C1 segment of cervical spinal cord (tissue), 14 donors: ENCODE measurements at places on chromosomes 4 and X.

- no peak for DNase-seq
Observed at GRCh38 chrX:113412106-113412505, 571.5 kb upstream of the AMOT start.

DNA sequence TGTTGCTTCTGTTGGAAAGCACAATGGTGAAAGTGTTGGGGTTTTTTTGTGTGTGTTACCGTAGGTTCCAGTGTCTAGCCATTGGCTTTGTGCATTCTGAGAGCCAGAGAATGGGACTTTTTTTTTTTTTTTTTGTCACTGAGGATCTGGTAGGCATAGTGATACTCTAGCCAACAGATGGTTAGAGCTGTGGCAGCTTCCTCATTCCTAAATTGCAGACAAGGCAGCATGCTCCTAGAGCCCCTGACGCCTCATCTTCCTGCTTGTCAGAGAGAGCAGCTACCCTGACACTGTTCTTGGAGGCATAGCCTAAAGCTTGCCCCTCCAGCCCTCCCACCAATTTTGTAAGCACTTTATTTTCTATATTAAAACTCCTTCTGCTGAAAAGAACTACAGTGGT is 27.0 kb downstream of the ARHGEF9 start:
- DNase-seq, result no peak

DNA sequence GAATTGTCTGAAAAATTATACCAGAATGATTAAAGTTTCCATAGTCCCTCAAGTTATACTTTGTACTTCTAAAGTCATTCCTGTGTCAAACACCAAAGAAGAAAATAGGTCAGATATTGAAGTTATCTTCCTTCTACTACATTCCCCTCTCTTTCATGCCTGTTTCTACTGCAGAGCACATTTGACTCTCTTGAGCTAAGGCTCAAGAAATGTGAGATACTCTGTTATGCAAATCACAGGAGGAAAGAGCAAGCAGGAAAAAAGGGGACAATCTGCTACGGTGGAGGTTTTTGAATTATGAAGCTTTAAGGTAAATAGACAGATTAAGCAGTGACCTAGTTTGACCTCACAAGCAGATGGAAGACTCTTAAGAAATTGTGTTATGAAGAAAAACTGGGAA is 198.9 kb upstream of the LDB2 start:
- no peak for DNase-seq

- DNase-seq, result no peak
Observed at GRCh38 chrX:143571521-143571920, 54.2 kb upstream of the SPANXN3 start.

DNA sequence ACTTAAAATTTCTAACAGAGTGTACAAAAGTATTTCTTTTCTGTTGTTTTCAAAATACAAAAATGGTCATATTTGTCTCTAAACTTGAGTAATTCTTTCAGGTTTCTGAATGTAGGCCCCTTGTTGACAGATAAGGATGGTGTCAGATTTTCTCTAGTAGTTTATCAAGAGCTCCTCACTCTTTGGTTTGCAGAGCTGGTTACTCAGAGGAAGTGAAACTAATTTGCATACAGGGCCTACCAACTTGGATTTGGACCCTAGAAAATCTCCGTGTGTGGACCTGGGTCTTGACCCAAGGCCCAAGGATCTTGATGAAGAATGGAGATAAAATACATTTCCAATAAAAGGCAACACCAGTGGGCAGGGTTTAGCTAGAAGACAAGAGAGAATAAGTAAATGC is 433 bp upstream of the ADH6 start:
- DNase-seq, result no peak

DNA sequence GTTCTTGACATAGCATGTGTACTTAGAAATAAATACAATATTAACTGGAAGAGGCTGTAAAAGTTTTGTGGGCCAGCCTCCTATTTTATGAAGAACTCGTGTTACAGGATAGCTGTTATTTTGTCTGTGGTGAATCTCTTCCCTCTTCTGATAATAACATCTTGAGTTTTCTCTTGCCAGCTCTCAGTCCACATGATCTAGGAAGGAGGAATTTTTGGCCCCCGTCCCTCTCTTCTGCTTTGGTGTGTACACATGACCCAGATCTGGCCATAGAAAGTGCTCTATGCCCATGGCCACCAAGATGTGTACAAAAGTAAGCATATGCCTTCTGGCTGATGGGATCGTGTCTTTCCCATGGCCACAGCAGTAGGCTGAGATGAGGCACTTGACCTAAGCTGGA is 108.0 kb upstream of the LEF1 start:
- DNase-seq, result no peak

DNA sequence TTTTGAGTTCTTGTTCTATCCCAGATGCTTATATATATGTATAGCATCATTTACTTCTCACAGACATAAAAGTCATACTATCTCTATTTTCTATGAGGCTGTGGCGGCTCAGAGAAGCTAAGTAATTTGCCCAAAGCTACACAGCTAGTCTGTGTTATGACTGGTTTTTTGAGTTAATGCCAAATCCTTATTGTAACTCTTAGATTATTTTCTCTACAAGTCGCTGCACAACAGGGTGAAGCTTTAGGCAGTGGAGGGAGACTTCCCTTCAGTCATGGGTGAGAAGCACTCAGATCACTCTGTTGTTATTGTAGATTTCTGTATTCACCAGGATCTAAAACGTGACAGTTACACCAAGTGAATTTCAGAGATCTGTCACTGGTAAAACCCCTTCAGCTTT is 48.1 kb downstream of the WWC2 start:
- no peak for DNase-seq

DNA sequence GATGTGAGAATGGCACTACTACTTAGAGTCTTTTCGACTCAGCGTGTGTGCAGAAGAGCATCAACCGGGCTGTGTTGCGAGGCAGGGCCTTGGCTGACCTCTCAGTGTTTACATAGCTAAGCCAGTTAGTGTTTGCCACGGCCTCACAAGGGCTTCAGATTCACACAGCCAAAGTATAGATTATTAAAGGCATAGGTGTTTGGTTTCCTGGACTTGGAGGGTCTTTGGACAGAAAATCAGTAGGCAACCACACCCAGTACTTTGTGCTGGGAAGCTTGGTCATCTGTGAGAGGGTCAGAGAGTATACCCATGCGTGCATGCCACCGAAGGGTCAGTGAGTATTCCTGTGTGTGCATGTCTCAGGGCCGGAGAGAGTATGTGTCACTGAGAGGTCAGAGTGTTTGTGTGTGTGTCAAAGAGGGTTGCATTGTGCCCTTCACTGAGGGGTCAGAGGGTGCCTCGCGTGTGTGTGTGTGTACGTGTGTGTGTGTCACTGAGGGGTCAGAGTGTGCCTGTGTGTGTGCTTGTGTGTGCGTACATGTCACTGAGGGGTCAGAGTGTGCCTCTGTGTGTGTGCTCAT is 69.7 kb upstream of the MSANTD1 start:
- no peak for DNase-seq

DNA sequence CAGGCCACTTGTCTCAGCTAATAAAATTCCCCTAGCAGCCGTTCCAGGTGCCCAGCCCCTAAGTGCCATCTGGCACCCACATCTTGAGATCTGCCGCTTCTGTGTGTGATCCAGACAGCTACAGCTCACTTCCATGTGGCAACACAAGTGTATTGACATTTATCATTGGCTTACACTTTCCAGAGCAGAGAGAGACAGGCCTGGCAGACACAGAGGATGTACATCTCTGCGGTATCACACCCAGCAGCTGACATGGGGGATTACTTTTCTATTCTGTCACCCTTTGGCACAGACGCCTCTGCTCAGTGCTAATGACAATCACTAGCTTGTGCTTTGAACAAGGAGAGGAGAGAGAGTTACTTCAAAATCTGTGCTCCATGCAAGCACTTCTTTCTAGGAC is 195.9 kb downstream of the KDR start:
- DNase-seq, result peak; percentile 9

- DNase-seq, result no peak
Observed at GRCh38 chr4:23890369-23891063, 669 bp upstream of the PPARGC1A start.

DNA sequence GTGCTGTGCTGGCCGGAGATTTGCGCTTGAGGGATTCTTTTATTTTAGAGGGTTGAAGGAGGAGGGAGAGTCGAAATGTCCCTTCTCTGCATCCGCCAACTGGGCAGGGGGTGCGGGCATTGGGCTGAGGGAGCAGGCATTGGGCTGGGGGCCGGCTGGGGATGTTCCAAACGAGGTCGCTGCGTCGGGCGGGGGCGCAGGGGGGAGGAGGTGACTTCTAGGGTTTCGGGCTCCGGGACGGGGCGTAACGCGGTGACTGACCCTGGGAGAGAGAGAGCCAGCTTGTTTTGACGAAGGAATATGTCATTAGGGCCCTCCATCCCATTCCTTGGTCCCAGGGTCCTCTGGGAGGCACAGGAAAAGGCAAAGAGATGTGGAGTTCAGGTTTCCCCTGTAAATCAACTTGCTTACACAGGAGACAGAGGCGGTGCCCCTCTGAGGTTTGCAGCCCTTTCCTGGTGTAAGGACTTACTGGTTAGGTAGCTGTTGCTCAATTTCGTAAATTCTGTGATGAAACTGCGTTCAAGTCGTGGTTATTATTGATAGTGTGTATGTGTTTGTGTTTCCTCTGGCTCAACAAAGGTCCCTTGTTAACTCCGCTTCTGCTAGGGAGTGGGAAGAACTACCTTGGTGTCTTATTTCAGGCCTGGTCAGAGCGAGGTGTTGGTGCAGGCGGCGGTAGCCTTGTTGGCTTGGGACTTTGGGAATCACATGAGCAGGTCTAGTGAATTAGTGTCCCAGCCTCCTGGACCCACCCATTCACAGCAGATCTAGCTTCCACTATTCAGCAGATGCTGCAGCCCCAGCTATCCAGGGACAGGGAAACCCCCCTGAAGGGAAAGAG is 716 bp downstream of the FHIP1A start:
- peak; percentile 15 for DNase-seq

DNA sequence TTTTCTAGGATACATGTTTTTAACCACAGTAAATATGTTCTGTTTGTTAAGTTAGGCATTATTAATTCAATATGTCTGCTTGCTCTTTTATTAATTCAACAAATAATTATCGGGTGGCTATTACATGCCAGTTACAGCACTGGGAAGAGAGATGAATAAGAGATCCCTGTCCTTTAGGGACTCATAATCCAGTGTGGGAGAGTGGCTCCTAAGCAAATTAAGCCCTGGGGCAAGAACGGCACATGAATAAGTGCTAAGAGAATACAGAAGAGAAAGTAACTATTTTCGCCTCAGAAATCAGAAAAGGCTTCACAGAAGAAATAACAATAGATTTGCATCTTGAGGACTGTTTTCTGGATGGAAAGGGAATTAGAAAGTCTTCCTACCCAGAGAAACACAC is 236.7 kb downstream of the NR3C2 start:
- DNase-seq, result no peak

- no peak for DNase-seq
Observed at GRCh38 chr4:147707892-147708672, 23.8 kb upstream of the ARHGAP10 start.
